Hippocampal formation (tissue), 2 donors: ENCODE measurements at places on chromosomes 11 and 22.

DNA sequence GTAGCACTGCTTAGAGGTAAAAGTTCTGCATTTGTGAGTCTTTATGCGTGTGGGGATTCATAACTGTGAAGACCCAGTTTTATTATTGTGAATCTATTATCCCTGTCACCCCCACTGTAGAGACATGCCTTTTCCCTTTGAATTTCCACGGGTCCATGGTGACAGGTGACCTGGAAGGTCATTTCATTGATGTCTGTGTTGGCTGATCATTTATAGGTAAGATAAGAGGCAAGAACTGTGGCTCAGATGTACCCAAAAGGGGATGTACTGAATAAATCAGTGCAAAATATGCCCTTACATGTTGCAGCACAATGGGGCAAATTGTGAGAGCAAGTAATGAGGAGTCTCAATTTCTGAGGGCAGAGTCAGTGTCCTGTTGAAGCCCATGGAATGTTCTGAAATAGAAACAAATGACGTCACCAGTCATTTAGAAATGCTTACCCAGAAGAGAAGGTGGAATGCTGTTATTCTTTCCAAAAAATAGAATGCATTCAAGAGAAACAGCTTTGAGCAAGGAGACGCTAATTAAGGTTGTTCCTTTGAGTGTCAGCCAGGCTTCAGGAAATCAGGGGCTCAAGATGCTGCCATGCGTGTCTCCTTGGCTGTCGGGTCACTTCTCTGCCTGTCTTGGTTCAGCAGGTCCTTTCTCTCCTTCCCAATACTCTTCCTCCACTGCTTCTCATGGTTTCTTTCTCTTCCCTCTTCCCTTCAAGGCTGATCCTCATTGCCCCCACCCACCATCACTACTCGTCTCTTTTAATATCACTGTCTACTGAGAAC is 118.7 kb upstream of the E2F8 start:
- no peak for DNase-seq

DNA sequence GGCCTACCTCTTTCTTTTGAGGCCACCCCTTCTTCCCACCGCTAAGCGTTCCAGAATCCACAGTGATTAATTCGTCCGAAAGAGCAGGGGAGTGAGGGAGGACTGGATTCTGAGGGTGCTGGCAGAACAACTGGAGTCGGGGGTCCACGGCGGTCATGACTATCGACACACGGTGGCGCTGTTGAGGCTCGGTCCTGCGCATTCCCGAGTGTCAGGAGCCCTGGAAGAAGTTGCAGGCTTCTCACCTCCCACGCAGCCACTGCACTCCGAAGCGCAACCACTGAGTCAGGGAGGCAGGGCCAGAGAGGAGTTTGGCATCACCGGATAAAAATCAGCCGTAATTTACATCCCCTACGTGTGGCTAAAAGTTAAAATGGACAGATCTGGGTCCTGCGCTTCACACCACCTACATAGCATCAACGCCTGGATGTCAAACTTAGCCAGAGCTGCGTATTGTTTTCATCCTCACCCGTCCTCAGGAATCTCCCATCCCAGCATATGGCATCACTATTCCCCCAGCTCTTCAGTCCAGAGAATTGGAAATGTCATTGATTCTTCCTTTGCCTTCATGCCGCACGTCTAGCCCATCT is 10.7 kb upstream of the CTSF start:
- peak; percentile 60 for DNase-seq

DNA sequence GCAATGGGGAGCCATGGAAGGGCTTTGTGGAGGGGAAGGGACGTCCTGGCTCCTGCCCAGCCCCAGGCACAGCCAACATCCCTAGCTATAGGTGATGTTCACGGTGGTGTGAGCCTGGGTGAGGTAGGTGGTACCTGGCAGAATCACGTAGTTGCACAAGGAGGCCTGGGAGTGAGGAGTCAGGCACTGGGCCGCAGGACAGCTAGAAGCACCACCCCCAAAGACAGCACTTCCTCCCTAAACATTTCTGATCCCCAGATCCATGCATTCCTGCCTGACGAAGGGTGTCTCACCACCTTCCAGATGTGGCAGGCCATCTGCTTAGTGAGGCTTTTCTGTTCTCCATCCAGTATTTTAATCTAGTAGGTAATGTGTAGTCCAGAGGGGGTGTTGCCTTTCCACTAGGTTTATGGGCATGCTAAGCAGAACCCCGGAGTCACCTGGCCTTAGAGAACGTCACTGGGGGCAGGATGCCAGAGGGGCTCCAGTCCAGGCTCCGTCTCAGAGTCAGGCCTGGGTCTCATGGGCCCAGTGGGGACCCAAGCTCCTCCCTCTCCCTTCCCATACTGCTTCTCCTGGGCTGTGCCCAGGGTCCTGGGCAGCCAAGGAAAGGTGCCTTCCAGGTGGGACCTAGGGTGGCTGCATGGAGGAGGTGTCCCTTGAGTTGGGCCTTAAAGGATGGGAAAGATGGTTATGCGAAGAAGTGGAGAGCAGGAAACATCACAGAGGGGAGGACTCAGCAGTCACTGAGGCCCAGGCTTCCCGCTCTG is 56.2 kb downstream of the OTOG start:
- DNase-seq = no peak

GRCh38 chr11:59188954-59189353 is 17.0 kb downstream of the DTX4 start:
- no peak for DNase-seq

- DNase-seq = no peak
Observed at GRCh38 chr11:30585125-30585891, 845 bp downstream of the MPPED2 start.

GRCh38 chr11:123062892-123063825 is 1.2 kb upstream of the HSPA8 start:
- peak; percentile 52 for DNase-seq

DNA sequence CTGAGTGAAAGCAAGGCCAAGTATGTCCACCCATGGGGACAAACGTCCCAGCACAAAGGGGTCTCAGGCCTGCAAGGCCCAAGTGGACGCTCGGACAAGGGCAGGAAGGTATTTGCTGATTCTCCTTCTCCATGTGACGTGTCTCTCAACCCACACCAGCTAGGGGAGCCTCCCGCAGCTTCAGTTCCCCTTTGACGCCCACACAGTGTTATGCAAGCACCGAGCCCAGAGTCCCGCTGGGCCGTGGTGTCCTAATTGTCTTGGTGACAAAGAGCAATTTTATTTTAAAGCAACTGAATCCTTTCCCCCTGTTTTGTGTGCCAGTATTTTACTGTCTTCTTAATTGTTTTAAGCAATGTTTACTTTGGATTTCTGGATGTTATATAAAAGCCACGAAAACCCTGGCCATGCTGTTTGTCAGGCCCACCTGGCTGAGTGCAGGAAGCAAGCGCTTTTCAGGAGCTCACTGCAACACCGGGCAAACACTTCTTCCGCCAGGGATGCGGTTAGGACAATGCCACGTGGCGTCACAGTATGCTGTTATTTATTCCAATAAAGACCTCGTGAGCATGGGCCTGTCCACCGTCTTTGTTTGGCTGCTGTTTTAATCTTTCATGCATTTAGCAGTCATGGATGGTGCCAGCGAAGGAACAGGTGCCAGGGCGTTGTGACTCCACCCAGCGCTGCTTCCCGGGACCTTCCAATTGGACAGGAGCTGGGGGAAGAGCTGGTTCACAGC is 8.2 kb upstream of the PARVG start:
- DNase-seq = no peak

DNA sequence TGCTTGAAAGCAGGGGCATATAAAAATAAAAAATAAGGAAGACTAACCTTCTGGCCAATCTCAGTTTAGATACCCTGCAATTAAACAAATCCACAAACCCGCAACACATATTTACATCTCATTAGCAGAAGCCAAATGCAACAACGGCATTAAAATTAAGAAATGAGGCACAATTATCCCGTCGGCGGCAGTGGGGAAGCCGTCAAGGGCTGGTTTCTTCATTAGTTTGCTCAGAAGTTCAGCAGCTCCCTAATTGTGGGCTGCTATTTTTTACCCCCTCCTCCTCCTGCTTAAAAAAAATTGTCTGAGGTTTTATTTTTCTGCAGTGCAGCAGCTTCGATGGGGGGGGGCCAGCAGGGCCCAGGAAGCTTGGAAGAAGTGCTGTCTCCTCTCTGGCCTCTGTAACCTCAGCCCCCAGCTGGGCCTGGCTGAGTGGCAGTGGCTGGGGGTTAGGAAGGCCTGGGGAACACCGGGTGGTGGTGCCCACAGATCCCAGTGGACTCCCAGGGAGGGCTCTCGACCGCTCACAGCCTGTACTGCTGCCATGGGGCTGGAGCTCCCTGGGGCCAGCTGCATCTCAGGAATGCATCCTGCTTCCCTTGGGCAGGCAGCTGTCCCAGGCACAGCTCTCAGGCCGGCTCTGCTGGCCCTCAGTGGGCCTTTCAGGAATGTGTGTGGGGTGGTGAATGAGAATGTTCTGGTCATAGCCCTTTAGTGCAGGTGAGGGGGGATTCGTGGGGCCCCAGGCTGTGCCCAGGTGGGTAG is 148.7 kb upstream of the B3GAT1 start:
- DNase-seq = no peak

DNA sequence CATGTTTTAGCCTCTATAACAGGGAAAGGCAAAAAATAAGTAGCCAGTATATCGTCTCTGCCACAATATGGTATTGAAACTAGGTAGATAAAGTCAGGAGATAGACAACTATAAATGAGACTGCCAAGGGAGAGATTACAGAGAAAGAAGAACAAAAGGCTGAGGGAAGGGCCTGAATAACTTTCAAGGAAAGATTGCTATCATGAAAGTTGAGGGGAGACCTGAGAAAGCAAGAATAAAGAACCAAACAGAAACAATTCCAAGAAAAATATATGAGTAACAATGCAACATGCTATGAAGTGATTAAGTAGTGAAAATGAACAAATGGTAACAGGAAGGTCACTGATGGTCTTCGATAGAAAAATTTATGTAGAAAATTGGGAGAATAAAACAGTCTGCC is 690.1 kb downstream of the METTL15 start:
- no peak for DNase-seq

DNA sequence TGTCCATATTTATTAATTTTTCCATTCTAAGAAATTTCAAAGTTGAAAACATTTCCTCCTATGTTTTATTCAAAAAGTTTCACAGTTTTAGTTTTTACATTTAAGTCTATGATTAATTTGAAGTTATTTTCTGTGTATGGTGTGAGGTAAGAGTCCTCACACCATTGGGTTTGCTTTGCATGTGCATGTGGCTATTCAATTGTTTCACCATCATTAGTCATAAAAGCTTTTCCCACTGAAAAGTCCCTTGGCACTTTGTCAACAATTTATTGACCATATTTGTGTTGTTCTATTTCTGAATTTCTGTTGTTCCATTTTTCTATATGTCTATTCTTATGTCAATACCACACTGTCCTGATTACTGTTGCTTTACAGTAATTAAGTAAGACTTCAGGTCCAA is 186.5 kb downstream of the KIF18A start:
- DNase-seq = no peak

GRCh38 chr11:72375241-72375960 is 58.9 kb downstream of the CLPB start:
- no peak for DNase-seq

DNA sequence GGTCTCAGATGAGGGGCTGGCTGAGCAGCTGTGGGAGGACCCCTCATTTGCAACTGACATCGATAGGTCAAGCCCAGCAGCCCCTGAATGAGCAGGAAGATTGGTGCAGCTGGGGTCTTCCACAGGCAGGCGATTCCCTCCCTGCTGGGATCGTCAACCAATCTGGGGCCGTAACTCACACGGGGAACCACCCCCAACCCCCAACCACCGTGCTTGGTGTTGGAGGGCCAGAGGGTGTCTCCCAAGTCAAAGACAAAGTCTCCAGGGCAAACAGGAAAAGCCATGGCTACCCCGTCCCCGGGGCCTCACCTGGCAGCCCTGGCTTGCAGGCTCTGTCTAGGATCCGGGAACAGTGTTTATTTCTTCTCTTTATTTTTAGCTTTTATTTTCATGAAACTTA is 26.9 kb upstream of the SCUBE1 start:
- no peak for DNase-seq
